ENCODE measurements at places on chromosomes 3 and 15. TPM values are rescaled to one million over a fixed set of nuclear protein-coding genes. Genes with fewer than 3 reads are reported as not detected.

DNA sequence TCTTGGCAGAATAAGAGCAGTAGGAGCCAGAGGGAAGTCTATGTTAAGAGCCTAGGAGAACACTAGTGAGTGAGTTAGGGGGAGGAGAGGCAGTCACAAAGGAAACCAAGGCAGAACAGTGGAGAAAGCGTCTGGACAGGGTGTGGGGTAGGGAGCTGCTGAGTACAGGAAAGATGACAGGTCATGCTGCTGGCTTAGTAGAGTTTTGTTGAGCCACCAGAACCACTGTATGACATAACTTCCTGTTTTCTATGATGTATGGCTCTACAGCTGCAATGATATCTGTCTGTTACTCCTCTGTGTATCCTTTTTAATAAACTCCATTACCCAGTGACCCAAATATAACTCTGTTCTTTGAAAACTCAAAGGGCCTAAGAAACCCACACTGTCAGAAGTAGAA, 10.6 kb upstream of the STT3B start:
- no peak for DNase-seq

DNA sequence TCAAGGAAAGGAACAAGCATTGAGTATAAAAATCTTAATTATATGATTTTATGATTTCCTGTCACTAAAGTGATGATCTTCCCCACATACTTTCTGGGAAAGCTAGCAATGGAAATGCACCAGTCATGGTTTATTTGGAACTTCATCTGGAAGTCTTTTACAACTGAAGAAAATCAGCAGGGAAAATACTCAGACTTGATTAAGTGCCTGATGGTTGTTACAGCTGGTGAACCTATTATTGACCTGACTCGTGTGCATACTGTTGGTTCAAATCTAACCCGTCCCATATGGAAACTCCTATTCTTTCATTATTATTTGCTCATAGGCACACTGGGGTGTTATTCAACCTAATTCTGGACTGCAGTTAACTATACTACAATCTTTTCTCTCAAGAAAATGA, 701.8 kb upstream of the CCDC54 start:
- DNase-seq, result no peak

DNA sequence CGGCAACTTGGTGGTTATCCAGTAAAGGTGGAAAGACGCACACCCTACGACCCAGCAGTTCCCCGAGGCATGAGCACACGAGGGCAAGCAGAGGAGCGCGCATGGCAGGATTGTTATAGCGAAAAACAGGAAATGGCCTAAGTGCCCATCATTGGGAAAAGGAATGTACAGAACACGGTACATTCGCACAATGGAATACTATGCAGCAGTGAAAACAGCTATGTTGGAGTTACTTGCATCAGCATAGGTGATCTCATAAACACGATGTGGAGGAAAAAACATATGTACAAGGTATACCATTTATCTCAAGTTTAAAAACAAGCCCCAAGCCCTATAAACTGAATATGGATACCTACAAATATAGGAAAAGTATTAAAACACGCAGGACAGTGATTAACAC, 6.7 kb upstream of the LINGO1 start:
- no peak for DNase-seq

The UCN2 gene
- total RNA-seq, result 5.9 TPM

The CCDC39 gene
- total RNA-seq, result not detected

The COL6A5 gene
- total RNA-seq, result not detected

The GATA2 gene
- total RNA-seq, result 77.4 TPM
